ENCODE measurements at places on chromosomes 3 and 15. TPM values are rescaled to one million over a fixed set of nuclear protein-coding genes. Genes with fewer than 3 reads are reported as not detected.

The IL5RA gene
- 0.19 TPM for total RNA-seq

The CHDH gene
- 0.19 TPM for total RNA-seq

The FILIP1L gene
- 56.3 TPM for total RNA-seq

The SLC12A1 gene
- not detected for total RNA-seq

The SLC6A20 gene
- not detected for total RNA-seq

The SERPINI2 gene
- not detected for total RNA-seq

The IQCF5 gene
- not detected for total RNA-seq

The ADPRH gene
- total RNA-seq: 10.6 TPM

The KLHL6 gene
- total RNA-seq: 2.9 TPM

The ENTPD3 gene
- total RNA-seq: 2.4 TPM

The LIPC gene
- total RNA-seq: not detected

The GPR27 gene
- 0.38 TPM for total RNA-seq

The CACNA2D2 gene
- not detected for total RNA-seq

The SPTBN5 gene
- total RNA-seq: 0.82 TPM

The XCR1 gene
- not detected for total RNA-seq

The GABRB3 gene
- total RNA-seq: 0.88 TPM

The EDEM1 gene
- total RNA-seq: 39.4 TPM

The GOLGA8J gene
- total RNA-seq: not detected

The PRR23B gene
- total RNA-seq: not detected

The USP3 gene
- 77.0 TPM for total RNA-seq

The PCLAF gene
- 0.88 TPM for total RNA-seq

The MAGI1 gene
- total RNA-seq: 19.6 TPM

The MST1R gene
- total RNA-seq: not detected

The AP3B2 gene
- 0.82 TPM for total RNA-seq

The MEGF11 gene
- total RNA-seq: not detected

The STAC gene
- 5.2 TPM for total RNA-seq

The NR2E3 gene
- not detected for total RNA-seq

The TXNRD3 gene
- total RNA-seq: 13.6 TPM

The CAMK2N2 gene
- not detected for total RNA-seq

The FOXL2NB gene
- not detected for total RNA-seq

Data from subcutaneous adipose tissue (tissue), 4 donors.